ENCODE measurements at places on chromosomes 3 and 15.

GRCh38 chr3:42894698-42895579, 11.0 kb upstream of the ZNF662 start:
- no peak for DNase-seq

DNA sequence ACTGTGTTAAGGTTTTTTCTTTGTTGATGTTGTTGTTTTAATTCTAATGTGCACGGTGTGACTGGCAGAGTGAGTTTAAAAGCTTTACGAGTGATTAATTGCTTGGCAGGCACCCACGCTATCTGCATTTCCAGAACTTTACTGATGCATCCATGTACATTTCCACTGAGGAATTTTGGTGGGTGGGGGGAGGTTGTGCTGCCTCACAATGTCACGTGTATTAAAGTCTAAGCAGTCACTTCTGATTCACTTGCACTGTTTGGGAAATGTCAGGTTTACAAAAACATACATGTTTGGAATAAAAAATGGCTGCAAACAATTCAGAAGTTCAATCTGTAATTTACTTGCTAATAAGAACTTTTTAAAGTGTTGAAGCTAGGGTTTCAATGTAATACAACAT, 38.5 kb upstream of the CTDSPL start:
- no peak for DNase-seq

DNA sequence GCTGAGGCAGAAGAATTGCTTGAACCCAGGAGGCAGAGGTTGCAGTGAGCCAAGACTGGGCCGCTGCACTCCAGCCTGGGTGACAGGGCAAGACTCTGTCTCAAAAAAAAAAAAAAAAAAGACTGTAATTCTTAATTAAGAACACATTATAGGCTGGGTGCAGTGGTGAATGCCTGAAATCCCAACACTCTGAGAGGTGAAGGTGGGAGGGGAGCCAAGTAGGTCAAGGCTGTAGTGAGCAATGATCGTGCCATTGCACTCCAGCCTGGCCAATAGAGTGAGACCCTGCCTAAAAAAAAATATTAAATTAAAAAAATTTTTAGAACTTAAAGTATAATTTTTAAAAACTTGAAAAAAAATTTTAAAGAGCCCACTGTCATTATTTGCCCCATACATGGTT, 13.4 kb upstream of the ARPIN start:
- DNase-seq: no peak

- DNase-seq: no peak
Observed at GRCh38 chr3:13506680-13507079, 26.6 kb downstream of the HDAC11 start.

GRCh38 chr15:78314181-78314581, 14.8 kb upstream of the SKIC8 start:
- DNase-seq: no peak

- no peak for DNase-seq
Observed at GRCh38 chr3:38127611-38128302, 9.2 kb downstream of the ACAA1 start.

- no peak for DNase-seq
Observed at GRCh38 chr15:77993374-77993911, 84.1 kb downstream of the TBC1D2B start.

- no peak for DNase-seq
Observed at GRCh38 chr3:146640955-146641867, 36.1 kb upstream of the PLSCR5 start.
